ENCODE measurements at places on chromosomes 4 and X.

DNA sequence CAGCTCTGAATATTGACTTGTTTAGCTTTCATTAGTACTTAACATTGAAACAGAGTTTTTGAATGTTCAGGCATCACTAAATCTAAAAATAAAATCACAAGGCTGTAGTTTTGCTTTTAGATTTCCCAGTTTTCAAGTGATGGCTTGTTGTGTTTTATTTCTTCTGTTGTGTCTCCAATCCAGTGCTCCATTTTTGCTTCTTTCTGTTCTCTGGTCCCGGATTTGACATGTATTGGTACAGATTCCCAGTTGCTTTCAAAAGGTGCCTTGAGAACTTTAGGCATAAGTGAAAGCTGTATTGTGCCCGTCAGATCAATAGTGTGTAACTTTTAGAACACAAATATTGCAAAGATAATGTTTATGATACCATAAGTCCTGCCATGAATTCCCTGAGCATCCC lies 53.2 kb downstream of the ARHGAP10 start:
- no peak for DNase-seq

- DNase-seq: no peak
Measured at GRCh38 chrX:97389761-97390192, 506.1 kb downstream of the RPA4 start.

DNA sequence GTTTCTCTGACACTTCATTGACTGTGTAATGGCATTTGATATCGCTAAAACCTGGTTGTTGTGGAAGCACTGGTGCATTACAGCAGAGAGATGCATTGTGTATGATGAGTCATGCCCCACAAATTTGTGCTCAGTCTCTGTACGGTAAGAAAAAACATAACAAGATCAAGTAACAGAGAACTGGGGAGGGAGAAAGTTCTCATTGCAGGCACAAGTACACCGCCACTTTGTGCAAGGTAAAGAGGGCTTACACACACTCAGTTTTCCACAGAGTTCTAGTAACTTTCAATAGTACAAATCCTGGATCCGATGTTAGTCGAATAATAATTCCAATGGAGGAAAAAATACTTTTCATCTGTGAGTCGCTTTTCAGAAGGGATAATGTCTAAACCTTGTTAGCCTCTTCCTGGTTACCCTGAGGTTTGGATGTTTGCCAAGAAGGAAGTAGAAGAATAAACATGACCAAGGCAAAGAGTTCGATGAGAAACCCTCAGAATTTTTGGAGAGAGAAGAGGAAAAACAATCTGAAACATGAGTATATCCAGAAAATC lies 512.5 kb upstream of the SLIT2 start:
- peak; percentile 46 for DNase-seq

DNA sequence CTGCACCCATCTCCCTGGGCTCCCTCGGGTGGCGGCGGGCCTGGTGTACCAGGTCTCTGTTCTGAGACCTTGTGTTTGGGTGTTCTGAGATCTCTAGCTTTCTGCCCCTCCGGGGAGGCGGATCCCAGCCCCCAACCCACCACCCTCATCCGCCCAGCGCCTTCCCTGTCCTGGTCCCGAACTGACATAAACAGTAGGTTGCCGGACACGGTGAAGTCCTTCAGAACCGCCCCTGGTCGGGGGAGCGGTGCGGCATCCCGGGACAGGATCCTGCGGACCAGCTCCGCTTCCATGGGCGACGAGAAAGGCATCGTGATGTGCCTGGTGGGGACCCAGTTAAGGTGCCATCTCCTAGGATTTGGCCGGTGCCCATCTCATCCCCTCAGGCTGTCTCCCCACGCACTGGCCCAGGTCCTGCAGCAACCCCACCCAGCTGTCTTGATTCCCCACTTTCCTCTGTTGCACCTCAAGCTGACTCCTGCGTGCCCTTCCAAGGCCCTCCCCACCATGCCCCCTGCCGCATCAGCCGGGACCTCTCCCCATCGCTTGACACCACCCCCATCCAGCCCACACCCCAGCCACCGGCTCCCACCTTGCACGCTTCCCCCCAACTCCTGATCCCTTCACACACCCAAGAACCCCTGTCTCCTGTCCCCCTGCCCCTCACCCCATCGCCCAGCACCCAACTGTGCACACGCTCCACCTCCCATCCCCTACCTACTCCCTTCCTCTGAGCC lies 900 bp downstream of the CTAG2 start:
- no peak for DNase-seq

GRCh38 chr4:139921429-139922184 lies 232.4 kb downstream of the MAML3 start:
- DNase-seq: no peak

DNA sequence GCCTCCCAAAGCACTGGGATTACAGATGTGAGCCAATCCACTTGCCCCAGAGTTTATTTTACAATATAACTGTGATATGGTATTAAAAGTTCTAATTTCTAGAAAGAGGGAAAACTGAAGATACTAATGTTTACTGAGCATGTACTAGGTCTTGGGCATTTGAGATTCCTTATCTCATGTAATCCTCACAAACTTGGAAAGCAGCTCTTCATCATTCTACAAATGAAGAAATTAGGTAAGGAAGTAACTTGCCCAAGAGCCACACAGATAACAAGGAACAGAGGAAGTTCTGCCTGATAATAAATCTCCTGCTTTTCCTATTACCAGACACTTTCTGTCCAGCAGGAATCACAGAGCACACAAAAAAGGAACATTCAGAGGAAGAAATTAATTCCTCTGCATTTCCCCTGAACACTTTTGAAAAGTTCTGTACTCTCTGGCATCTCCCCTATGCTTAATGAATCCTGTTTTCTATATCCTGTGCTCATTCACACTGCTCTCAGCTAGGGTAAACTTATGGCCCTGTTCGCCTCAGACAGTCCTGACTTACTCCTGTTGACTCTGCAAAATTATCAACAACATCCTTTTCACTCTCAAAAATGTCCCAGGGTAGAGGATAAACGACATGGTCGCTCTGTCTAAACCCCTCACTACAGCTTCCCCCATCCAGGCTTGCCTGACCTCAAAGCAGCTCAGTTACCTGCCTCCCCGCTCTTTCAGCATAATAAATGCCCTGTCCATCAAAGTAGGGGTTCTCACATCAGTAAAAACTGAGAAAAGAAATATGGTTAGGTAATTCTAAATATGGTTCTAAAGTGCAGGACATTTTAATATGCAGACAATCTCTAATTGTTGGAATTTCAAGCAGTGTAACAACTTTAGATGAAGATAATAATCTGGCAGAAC lies 13.6 kb downstream of the SH3RF1 start:
- no peak for DNase-seq

DNA sequence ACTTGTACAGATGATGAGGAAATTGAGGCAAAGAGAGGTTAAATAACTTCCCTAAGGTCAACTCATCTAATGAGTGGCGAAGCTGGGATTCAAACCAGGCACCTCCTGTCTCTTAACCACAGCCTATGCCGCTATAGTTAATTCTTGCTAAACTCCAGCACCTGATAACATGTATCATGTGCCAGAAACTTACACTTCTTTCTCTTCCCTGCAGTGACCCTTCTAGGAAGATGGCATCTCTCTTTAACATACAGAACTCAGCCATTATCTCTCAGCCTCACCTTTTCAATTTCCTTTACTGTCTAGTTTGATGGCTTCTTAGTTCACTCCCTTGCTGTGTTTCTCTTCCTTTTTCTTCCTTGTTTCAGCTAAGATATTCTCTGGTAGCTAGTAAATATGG lies 2.5 kb downstream of the VBP1 start:
- DNase-seq: no peak

GRCh38 chr4:113869743-113870375 lies 108.3 kb upstream of the CAMK2D start:
- DNase-seq: no peak

- no peak for DNase-seq
Measured at GRCh38 chrX:119290476-119290875, 54.4 kb downstream of the PGRMC1 start.

GRCh38 chr4:184410748-184411147 lies 63.6 kb downstream of the IRF2 start:
- DNase-seq: no peak

DNA sequence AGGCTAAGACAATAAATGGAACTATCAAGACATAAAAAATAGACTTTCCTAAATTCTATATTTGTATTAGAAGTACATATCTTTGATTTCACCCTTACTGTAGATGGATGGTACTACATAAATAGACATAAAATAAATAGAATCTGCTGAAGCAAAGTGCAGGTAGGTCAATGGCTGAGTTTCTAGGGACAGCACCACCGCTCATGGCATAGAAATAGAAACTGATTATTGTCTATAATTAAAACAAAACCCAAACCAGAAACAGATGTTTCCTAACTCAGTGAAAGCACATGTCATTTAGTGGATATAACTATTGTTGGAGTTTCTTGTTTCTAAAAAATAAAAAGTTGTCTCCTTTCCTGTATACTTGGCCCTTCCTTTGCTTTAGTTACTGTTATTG lies 387.3 kb upstream of the ADGRL3 start:
- no peak for DNase-seq

GRCh38 chr4:177400030-177400429 lies 42.2 kb downstream of the AGA start:
- DNase-seq: no peak

DNA sequence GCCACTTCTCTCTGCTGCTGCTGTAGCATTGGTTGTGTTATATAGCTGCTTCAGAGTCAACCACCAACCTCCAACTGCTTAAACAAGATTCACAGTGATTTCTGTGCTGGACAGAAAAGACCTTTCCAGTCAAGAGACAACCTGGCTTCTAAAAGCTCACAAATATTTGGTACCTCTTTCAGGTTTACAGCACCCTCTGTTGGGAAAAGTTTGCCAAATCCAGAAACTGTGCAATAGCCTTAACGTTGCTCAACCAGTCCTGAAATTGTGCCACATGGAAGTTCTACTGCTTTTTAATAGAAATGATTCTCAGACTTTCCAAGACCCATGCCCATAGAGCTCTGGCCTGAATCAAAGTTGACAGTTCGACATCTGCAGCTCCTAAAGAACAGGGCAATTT lies 842.1 kb upstream of the HTR2C start:
- no peak for DNase-seq

DNA sequence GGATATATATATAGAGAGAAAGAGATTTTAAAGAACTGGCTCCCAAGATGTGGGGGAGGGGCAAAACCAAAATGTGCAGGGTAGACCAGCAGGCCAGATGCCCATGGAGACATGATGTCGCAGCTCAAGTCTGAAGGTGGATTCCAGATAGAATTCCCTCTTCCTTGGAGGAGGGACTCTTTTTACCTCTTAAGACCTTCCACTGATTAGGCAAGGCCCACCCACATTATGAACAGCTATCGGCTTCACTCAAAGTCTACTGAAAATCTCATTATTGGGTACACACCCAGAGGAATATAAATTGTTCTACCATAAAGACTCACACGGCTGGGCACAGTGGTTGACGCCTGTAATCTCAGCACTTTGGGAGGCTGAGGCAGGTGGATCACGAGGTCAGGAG lies 59.3 kb downstream of the DHRSX start:
- no peak for DNase-seq

DNA sequence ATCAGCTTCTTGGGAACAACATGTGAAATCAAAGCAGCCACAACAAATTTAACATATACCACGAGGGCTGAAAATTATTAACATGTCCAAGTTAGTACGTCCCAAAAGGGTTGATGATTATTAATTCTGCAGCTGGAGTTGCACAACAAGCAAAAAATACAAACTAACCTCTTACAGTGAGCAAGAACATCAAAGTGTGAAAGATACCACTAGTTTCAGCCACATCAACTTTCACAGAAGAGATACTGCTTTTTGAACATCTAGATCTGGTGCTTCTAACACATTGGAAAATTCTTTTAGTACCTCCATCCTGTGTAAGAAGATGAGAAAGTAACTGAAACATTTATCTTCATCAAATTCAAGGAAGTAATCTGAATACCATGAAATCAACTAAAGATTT lies 334.1 kb downstream of the PCDH7 start:
- DNase-seq: no peak

DNA sequence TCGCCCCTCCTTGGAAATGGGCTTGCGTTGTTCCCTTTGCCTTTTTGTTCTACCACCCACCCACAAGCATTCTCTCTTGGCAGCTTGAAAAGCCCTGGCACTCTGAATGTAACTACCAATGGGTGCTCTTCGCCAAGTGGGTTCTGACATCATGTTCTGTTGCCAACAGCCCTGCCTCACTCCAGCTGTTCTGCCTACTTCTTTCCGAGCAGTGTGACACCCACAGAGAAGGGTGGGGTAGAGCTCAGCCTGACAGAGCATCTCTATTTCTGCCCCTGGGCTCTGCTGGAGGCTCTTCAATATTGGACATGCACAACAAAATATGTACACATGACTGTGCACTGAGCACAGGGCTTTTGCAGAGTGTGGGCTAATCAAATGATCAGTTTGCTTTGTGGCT lies 15.6 kb upstream of the EXOSC9 start:
- DNase-seq: no peak

- no peak for DNase-seq
Measured at GRCh38 chr4:5500165-5500564, 208.2 kb downstream of the EVC2 start.

- peak; percentile 93 for DNase-seq
Measured at GRCh38 chr4:173252024-173252935, 81.9 kb downstream of the HMGB2 start.

DNA sequence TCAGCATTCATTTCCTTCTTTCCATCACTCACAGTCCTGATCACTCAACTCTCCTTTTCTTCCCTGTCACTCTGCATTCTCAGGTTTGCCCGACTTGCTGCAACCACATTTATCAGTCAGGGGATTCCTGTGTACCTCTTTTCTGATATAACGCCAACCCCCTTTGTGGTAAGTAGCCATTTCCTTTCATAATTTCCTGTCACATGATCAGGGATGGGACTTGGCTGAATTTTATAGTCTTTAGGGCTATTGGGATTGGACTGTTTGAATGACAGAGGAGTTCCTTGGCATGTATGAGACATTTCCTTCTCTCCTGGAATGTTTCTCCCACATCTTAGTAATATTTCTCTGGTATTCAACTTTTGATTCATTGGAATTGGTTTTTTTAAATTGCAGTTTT lies 11.0 kb downstream of the PGM2 start:
- no peak for DNase-seq

DNA sequence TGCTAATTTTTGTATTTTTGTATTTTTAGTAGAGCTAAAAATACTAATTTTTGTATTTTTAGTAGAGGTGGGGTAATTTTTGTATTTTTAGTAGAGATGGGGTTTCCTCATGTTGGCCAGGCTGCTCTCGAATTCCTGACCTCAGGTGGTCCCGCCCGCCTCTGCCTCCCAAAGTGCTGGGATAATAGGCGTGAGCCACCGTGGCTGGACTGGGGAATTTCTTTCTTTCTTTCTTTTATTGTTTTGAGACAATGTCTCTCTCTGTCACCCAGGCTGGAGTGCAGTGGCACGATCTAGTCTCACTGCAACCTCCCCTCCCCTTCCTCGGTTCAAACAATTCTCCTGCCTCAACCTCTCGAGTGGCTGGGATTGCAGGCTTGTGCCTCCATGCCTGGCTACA lies 83.0 kb downstream of the FAM193A start:
- DNase-seq: no peak

All from RWPE2 (cell line).